ENCODE measurements at places on chromosomes 7 and 10.

DNA sequence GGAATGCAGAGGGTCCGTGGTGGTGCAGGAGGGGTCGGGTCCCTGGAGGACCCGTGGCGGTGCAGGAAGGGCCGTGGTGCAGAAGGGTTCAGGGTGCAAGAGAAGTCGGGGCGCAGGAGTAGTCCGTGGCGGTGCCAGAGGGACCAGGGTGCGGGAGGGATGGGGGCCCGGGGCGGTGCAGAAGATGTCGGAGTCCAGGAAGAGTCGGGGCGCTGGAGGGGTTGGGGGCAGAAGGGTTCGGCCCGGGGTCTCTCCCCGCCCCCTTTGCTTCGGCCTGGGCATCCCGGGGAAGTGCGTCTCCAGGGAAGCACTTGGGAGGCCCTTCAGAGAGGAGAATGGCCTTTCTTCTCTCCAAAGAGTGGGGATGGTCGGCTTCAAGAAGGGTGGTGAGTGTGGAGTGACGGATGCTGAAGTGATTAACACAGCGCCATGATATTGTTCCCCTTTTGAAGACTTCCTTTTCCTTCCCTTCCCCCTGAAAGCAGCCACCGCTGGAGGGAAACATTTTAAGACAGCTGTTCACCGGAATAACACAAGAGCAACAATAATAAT lies 997 bp downstream of the WDR37 start:
- DNase-seq: peak; percentile 25

DNA sequence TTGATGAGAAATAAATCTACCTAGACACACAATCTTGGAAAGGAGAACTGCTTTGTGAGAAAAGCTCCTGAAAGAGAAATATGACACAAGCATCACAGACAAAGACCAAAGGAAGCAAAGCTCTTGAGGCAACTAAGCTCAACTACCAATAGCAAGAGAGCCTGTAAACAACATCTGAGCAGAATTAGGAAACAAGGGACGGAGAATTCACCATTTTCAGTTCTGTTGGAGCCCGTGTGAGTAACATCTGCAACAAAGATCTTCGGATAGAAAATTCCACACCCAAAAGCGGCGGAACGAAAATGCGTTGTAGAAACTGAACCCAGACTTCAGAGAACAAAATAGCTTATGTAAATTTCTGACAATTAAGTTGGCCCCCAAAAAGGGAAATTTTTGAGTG lies 909.9 kb upstream of the MBL2 start:
- DNase-seq: no peak

- no peak for DNase-seq
Measured at GRCh38 chr7:31896925-31897324, 173.3 kb downstream of the PDE1C start.

DNA sequence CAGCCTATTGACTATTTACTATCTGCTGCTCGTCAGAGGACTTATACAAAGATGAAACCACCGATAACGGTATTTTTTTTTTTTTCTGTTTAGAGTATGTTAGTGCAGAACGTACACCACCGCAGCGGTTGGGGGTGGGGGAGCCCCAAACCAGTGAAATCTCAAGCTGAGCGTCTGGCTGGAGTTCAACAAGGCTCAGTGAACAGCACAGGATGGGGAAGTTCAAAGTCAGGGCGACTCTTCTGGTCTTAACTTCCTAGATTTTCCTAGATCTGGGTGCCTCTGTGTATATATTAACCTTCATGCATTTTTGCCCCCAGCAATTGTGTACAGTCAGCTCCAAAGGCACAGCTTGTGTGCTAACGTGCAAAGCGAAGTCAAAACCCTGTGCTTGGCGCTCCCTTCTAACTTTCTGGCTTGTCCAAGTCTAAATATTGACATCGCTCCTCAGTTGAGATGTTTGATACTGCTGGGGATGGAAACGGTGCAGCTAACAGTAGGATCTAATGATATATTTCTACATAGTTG lies 1.1 kb downstream of the RHOBTB1 start:
- DNase-seq: no peak

DNA sequence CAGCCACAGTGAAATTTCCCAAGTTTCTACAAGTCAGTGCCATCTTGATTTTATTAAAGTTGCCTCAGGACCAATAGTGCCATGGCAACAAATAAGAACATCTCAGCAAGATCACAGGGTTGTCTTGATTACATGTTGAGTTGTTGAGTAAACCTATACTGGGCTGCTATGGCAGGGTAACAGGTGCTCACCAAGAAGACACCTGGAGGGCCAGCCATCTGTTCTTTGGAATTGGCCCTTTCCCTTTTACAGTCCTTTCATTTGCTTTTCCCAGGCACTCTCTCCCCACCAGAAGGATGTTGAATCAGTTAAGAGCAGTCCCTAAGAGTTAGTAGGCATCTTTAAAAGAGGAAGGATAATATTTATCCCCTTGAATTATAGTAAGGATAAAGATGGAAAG lies 582.0 kb downstream of the TNS3 start:
- DNase-seq: no peak

DNA sequence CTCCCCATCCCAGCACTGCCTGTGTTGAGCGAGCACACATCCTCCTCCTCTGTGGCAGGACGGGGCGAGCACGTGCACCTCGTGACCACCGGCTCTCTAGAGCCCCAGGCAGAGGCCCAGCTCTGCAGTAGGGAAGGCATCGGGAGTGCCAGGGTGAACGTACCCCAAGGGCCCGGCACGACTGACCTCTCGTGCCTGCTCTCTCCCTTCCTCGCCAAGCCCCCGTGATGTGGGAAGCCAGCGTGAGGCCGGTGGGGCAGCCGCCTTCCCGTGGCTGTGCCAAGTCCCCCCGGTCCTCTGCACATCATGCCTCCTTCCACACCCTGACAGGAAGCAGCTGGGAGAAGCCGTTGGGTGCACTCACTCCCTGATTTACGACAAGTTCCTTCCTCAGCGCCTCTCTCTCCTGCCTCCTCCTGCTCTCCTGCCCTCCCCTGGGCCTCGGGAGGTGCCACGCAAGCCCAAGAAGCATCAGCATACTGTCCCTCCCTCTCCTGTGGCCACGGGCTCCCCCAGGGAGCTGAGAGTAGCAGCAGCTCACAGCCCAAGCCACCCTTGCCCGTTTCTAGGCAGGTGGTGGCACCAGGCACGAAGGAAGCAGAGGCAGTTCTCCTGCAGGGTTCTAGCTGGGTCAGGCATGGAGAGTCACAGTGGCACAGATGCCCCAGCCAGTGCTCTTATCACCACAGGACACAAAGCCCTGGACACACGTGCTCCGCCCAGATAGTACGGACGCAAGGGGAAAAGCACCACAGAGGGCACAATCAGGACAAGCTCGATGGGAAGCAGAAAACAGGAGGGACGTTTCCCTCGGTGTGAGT lies 47.0 kb downstream of the AMZ1 start:
- DNase-seq: no peak

GRCh38 chr7:74617180-74617744 lies 40.3 kb upstream of the GTF2I start:
- DNase-seq: no peak

DNA sequence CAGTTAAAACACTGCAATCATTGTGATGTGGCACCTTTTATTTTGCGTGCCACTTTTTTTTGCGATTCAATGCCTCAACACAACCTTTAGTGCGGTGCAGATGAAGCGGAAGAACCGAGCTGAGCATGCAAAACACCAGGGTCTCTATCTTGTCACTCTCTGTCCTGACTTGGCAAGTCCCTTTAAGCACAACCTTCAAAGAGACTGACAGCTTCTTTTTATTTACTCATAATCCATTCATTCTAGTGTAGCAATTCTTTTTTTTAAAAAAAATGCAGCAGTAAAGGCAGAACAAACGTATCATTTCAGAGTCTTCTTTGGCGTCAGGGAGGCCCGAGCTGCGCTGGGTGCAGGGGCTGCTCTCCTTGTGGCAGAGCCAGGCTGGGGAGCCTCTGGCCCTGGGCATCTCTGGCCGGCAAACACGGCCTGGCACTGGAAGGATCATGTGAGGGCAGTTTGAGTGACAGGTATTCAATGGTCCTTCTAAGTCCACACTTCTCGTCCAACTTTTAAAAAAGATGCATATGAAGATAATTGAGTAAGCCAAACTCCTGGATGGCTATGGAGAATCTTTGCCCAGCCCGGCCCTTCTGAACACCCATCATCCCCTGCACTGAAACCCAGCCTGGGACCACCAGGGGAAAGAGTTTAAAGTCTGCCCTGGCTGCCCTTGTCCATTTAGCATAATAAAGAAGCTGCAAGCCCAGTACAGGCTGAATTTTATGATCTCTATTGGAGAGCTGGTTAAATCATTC lies 3.9 kb downstream of the PTF1A start:
- DNase-seq: no peak

Measured in CD4-positive, alpha-beta T cell treated with Interleukin-4 for 4 hours (primary cell).